Activated CD4-positive, alpha-beta T cell treated with anti-CD3 and anti-CD28 coated beads for 1 hour (primary cell): ENCODE measurements at places on chromosomes 3 and 15.

DNA sequence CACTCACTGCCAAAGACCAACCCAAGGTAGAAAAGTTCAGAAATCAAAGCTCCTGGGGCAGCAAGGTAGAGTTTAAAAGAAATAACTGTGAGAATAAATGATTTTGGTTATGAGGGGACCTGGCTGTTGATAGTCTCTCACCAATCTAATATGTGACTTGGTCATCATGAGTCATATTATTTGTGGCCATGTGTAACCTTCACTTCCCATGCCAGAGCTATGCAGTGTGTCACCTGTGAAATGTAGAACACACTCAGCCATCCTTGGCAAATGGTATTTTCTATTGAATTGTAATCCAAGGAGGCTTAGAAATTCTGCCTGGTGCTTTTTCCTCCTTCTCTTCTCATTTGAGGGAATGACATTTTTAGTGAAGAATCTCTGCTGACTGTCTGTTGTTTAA lies 184.2 kb upstream of the STAC start:
- no peak for DNase-seq

DNA sequence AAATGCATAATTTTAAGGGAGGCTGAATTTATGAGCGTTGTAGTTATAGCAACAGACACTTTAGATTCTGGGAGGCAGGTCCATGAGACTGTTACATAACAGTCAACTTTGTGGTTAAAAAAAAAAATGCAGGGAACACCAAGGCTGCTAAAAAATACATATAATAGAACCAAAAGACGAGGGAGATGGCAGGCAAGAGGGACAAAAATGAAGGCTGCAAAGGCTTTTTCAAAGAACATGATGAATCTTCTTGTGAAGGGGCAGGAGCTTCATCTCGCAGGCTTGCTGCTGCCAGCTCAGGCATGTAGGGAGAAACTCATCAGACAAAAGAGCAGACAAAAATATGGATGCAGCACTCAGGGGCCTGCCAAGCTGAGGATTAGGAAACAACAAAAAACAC lies 243.9 kb downstream of the SHQ1 start:
- no peak for DNase-seq

DNA sequence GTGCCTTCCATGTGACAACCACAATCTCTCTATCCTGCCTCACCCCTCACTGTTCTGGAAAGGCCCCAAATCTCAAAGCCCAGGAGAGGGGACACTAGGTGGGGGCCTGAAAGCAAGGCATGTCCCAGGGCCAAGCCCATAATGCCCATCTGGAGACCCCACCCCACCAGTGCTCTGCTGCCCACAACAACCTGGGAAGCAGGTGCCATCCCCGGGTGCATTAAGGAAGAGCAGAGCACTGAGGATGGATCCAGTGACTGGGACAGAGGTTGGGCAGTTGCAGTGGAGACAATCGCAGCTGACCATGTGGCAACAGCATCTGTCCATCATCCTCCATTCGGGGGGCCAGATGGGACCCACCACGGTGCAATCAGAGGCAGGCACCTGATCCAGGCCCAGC lies 106.2 kb upstream of the PRR20G start:
- no peak for DNase-seq

GRCh38 chr3:183449391-183449790 lies 21.0 kb upstream of the MCF2L2 start:
- no peak for DNase-seq

GRCh38 chr3:81299481-81299880 lies 462.0 kb downstream of the GBE1 start:
- no peak for DNase-seq

GRCh38 chr3:12139111-12139511 lies 19.6 kb downstream of the TIMP4 start:
- no peak for DNase-seq

DNA sequence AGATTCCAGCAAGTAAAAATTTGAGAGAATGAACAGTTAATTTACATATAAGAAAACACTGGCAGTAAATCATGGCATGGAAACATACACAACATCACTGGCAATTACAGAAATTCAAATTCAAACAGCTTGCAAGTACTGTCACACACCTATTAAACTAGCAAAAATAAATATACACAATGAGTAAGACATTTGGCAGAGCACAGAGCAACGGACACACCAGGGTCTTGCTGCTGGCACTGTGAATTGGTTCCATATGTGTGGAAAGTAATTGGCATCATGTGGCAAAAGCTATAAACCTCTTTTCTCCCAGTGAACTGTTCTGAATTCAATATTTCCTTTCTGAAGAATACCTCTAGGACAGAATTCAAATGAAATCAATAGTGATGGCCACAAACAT lies 78.3 kb downstream of the LRRK1 start:
- no peak for DNase-seq

GRCh38 chr3:77947671-77948070 lies 907.8 kb downstream of the ROBO2 start:
- DNase-seq = no peak

DNA sequence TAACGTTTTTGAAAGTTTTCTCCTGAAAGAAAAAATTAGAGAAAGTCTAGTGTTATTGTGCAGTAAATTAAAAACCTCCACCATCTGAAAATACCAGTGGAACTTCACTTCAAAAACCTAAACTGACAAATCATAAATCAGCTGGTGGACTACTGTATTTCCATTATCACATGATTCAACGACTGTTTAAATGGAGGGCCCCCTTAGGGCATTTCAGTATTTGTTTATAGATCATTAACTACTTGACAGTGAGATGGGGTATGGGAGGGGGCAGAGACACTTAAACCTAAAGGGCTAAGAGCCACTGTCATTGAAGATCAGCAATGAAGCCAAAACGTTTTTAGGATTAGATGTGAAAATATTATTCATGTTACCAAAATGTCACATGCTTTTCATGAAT lies 8.8 kb upstream of the C15orf61 start:
- DNase-seq = no peak

GRCh38 chr15:47792231-47792630 lies 74.9 kb downstream of the SEMA6D start:
- no peak for DNase-seq
